Foreskin keratinocyte (primary cell): ENCODE measurements at places on chromosomes 16 and 17.

DNA sequence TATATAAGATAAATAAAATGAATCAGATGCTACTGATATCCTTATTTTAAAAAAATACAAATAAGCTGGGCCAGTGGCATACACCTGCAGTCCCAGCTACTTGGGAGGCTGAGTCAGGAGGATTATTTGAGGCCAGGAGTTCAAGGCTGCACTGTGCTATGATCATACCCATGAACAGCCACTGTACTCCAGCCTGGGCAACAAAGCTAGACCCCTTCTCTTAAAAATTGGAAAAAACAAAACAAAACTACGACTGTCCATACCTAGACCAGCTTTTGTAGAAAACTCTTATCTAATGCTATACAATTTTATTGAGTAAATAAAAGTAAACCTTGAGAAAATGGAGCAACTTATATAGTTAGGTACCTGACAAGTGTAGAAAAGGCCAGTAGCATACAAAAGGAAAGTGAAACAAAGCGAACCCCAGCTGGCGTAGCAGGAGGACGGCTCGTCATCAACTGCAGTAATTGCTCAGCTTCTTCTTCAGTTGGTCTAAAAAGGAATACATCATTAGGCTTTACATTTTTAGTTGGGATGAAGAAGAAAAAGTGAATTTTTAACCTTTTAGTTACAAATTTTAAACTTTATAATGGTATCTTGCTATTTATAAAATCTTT, 23.6 kb downstream of the INTS2 start:
- no peak for DNase-seq

GRCh38 chr16:48292452-48292851, 45.1 kb upstream of the ABCC11 start:
- no peak for DNase-seq

GRCh38 chr16:20868890-20869289, 31.3 kb downstream of the DCUN1D3 start:
- DNase-seq = no peak

- DNase-seq = no peak
Measured at GRCh38 chr17:57666946-57667345, 78.2 kb downstream of the CCDC182 start.

GRCh38 chr17:74566132-74566753, 1.1 kb downstream of the CD300H start:
- DNase-seq = peak; percentile 17

- DNase-seq = no peak
Measured at GRCh38 chr17:57269598-57270255, 13.4 kb downstream of the MSI2 start.
